NCI-H2029 treated with DMSO at 0.1 percent for 48 hours (cell line): ENCODE measurements at places on chromosomes 3 and 15.
A peak's percentile ranks its signal among the peaks of the same experiment; 100 is the strongest.

- no peak for DNase-seq
Measured at GRCh38 chr3:37763309-37763708, 98.4 kb upstream of the CTDSPL start.

DNA sequence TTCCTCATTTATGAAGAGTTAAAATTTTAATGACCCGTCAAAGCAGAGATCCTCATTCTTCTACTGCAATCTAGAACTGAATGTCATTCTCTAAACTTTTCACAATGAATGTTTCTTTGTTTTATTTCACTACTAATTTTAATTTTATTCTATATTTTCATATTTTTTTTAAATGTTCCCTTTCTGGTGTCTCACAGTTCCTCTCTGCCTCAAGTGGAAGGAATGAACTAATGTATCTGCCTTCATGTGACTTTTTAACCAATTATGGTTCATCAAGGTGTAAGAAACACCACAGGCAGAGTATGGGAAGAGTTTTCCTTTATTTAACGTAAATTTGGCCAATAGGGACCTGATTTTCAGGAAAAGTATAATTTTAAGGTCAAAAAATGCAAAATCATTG, 441.7 kb downstream of the EPHA6 start:
- DNase-seq, result no peak

DNA sequence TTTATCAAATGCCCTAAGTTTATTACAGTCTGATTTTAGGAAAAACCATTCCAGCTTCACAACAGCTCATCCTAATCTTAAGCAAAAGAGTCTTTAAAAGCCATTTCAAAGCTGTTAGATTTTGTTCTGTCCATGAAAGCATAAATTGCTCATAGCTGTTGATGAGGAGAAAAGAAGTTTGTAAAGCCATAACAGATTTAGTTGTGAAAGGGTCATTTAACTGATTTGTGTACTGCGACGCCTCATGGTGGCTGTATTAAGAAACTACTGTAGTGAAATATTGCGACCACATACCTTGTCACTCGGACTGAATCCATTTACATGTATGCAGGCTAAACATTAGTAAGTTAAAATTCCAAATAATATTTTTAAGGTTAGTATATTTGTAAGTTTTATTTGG, 20.9 kb downstream of the BBX start:
- DNase-seq, result no peak

GRCh38 chr3:40623567-40623966, 98.8 kb downstream of the ZNF621 start:
- DNase-seq, result no peak

GRCh38 chr15:84749111-84749991, 959 bp downstream of the ZNF592 start:
- DNase-seq, result no peak

DNA sequence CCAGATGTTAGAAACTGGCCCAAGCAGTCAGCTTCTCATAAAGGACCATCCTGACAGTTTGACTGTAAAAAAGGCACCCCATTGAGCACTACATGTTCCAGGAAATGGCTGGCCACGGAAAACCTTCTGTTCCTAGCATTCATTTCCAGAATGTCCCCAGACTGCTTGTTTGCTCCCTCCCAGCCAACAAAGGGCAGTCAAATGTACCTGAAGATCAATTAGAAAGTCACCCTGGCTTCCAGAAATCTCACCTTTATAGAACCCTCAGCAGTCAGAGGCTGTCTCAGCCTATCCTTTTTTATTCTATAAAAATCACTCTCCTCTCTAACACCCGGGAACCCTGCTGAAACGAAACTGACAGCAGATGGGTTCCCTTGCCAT, 784 bp upstream of the SAMMSON start:
- no peak for DNase-seq

DNA sequence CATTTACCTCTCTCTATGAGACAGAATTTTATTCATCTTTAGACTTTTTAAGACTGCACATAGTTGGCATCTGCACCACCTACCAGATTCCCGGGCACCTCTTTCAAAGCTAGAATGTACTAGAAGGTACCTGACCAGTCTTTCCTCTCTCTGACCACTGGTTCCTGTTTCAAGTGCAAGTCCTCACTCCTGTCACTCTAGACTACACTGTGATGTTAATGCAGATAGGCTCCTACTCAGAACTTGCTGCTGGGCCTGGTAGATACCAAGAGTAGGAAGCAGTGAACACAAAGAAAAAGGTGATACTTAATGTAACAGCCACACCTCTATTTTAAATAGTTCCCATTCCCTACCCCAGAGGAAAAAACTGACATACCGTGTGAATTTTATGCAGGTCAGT, 8.1 kb upstream of the TCAIM start:
- DNase-seq, result no peak

DNA sequence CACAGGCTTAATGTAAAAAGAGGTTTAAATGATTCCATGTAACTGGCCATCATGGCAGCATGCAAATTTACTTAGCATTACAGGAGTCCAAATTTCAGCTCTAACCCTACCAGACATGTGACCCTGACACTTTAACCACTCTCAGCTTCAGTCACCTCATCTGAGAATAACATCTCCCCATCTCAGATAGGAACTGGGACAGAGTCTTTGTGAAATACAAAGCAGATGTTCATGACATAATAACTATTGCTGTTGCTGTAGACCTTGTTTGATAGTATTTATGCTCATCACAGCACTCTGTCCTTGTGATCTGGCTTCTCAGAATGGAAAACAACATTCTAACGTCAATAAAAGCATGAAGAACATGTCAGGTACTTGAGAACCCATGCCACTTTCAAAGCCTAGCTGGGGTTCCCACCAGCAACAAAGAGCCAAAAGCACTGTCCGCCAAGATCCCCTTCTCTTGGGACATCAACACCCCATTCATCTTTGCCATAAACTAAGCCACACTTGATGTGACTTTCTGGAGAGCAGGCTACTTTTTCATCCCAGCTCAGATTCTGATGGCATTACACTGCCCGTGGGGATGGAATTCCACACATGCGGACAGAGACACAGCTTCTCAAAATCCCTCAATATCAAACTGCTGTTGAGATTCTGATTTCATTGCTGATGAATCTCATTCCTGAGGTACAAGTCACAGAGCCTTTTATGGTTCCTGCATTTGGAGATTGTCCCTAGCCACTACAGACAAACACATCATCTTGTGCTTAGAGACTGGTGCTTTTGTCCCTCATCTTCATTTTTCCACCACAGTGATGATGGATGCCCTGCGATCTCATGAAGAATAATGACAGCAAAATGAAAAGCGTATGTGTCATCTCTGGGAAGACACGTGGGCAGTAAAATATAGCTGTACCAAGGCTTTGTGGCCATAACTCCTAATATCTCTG, 202.7 kb downstream of the TNIK start:
- no peak for DNase-seq

DNA sequence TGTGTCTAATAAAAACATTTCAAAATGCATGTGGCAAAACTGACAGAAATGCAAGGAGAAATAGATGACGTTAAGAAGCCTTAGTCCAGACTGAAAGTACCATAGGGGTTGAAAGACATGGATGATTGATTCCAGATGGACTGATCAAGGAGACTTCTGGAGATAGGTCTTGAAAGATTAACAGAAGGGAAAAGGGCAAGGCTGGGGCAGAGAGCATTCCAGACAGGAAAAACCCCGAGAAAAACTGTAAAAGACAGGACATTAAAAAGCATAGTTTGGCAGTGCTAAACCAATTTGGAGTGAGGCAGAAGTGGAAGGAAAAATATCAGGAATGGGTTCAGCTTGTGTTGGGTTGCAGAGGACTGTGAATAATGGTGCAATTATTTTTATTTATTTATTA, 375.2 kb upstream of the SGO1 start:
- no peak for DNase-seq

DNA sequence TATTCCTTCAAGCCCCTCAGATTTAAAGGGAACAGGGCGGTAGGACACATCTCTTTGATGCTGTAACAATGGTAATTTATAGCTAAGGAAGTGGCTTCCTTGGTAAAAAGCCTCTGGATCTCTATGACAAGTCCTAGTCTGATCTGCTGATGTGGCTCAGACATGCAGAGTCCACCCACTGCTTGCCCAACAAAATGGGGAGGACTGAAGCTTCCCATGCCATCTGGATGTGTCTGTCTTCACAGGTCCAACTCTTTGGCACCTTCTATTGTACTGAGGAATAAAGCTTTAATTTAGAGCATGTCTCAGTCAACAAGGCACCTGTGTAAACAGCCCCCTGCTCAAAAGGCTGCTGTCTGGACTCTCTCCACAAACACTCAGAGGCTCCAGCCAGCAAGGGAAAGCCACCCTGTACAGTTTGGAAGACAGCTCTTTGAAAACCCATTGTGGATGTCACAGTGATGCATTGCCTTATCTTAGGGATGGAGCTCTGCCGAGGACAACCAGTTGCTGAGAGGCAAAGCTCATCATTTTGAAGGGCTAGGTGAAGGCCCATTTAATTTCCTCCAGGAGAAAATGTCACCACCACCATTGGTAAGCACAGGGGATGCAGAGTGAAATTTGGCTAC, 348.6 kb upstream of the GRM7 start:
- peak; percentile 87 for DNase-seq

DNA sequence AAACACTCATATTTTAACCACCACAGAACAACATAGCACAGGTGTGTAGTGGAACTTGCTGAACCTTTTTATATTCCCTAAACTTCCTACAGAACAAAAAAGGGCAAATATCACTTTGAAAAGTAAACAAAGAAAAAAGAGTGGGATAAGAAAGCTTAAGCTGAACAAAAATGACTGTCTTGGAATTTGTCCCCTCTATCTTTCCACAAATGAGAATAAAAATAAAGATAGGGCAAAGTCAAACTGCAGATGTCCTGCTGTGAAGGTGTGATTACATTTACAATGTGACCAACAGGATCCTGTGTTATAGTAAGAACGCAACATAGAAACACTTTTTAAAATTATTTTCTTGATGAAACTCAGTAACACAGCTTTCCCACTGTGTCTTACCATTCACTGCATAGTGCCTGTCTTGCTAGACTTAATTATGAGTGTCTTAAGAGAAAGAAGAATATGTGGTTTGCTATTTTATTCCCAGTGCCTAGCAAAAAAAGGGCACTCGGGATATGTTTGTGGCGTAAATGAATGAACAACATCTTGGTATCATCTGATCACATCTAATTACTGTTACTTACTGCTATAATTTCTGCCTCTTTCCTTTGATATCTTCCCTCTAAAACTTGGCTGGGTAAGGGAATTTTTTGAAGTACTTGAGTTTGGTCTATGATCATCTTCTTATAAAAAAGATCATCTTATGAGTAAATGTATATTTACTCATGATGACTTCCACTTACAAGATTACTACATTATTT, 67.5 kb downstream of the DENND4A start:
- no peak for DNase-seq

DNA sequence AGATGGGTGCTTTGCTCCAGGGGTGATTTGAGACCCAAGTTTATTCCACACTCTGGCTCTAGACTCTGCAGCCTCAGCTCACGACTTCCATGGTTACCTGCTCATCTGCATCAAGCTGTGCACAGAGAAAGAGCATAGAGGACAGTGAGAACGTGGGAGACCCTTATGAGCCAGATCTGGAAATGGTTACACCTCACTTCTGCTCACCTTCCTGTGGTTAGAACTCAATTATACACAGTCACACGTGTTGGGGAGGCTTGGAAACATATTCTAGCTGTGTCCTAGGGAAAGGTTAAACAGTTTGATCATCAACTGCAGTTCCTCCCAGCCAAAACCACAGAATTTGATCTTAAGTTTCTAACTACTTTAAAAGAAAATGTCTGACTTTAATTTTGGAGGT, 1.8 kb downstream of the FETUB start:
- DNase-seq, result no peak

DNA sequence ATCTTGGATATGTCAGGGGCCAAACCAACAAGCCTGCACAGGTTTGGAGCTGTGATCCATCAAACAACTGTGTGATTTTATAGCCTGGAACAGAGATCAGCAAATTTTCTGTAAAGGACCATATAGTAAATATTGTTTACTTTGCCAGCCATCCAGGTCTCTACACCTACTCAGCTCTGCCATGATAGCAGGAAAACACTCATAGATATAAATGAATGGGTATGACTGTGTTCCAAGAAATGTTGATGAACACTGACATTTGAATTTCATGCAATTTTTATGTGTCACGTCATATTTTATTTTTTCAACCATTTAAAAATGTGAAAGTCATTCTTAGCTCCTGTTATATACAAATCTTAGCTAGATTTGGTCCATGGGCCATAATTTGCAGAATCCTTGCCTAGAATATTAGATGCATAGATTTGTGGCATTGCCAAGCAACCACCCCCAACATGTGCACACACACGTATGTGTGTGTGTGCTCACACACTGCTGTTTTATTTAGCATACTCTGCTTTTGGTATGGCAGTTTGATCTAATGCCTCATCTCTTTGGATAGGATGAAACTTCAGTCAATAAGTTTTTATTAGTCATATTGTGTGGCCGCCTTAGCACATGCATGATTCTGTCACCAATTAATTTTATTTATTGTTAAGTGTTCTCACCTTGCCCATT, 6.4 kb downstream of the ATXN7 start:
- DNase-seq, result no peak

- DNase-seq, result no peak
Measured at GRCh38 chr3:71087143-71088018, 496.1 kb downstream of the FOXP1 start.

DNA sequence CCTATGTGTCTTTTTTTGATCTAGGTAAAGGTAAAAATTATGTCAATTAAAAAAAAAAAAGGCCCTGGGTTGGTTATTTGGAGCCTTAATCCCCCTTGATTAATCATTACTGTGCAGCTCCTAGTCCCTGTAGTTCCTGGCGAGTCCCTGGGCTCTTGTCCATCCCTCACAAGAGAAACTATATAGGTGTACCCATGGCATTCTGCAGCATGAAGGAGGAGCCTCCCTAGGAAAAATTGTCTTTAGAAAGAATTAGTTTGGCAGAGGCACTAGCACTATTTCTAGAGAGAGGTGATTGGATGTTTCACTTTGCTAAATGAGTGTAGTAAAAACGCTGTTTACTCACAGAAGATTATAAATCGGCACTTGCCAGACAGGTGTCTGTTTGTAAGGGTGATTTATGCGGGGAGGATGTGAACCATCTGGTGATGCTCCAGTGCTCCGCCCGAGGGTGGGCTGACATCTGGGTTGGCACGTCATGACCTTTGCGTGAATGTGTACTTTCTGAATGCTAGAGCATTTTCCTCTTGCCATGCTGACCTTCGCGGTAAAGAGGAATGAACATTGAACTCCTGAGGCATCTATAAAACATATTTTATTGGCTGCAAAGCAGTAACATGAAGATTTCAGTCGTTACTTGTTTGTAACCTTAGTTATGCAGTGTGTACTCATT, 12.6 kb downstream of the PLCL2 start:
- peak; percentile 57 for DNase-seq
